Brain pericyte (primary cell): ENCODE measurements at places on chromosomes 3 and 15.

- no peak for DNase-seq
Measured at GRCh38 chr3:192273697-192274010, 453.7 kb downstream of the FGF12 start.

DNA sequence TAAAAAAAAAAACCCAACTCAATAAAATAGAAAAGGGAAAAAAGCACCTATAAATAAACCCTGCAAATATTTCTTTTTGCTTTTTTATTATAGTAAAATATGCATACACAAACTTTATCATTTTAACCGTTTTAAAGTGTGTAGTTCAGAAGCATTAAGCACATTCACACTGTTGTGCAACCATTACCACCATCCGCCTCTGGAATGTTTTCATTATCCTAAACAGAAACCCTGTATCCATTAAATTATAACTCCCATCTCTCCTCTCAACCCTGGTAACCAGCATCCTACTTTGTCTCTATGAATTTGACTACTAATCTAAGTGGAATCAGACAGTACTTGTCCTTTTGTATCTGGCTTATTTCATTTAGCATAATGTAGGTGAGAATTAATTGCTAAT, 15.0 kb downstream of the CDCP1 start:
- no peak for DNase-seq

DNA sequence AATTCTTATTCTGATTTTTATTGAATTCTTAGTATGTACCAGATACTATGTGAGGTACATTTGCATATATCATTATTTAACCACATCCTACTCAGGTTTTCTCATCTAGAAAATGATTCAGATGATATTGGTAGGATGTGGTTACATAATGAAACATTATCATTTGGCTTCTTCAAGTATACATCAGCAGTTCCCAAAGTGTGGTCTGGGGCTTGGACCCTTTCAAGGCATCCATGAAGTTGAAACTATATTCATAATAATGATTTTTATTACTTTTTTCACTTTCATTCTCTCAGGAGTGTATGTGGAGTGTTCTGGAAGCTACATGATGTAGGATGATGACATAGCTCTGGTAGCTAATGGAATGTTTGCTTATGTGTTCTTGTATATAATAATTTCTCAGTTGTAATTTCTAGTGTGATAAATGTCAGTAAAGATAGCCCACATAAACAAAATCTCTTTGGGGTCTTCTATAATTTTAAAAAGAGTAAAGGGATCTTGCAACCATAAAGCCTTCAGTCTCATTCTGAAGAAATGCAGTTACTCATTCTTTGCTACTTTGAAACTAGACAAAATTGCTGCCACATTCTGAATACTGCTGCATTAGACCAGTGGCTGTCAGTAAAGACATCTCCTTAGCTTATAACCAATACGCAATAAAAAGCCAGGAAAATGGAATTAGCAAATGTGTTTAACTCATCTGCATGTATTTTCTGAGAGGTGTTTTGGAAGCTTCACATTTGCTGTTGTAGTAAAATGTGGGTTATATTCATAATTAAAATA, 95.8 kb downstream of the PPARG start:
- no peak for DNase-seq

GRCh38 chr3:10493202-10493589, 12.2 kb downstream of the ATP2B2 start:
- DNase-seq, result no peak
